ENCODE measurements at places on chromosomes 3 and 15.

- no peak for DNase-seq
Observed at GRCh38 chr3:124760601-124761000, 30.3 kb downstream of the UMPS start.

DNA sequence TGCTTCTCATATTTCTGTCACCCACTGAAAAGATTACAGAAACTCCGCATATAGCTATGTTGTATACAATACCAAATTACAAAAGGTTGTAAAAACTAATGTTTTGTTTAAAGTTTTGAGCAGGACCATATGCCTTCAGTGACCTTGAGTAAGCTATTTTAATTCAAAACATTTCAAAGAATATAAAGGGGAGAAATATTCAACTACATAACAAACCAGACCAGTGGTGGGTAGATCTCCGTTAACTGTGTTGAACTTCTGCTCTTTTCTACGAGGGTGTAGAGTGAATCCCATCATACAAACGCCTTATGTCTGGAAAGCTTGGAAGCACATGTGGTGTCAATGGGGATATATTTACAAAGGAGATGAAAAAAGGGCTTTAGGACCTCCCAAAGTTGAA is 68.4 kb upstream of the NR2F2 start:
- DNase-seq: no peak

GRCh38 chr3:122784436-122784835 is 9.2 kb downstream of the HSPBAP1 start:
- no peak for DNase-seq

GRCh38 chr3:46693892-46694226 is 380 bp upstream of the ALS2CL start:
- no peak for DNase-seq

DNA sequence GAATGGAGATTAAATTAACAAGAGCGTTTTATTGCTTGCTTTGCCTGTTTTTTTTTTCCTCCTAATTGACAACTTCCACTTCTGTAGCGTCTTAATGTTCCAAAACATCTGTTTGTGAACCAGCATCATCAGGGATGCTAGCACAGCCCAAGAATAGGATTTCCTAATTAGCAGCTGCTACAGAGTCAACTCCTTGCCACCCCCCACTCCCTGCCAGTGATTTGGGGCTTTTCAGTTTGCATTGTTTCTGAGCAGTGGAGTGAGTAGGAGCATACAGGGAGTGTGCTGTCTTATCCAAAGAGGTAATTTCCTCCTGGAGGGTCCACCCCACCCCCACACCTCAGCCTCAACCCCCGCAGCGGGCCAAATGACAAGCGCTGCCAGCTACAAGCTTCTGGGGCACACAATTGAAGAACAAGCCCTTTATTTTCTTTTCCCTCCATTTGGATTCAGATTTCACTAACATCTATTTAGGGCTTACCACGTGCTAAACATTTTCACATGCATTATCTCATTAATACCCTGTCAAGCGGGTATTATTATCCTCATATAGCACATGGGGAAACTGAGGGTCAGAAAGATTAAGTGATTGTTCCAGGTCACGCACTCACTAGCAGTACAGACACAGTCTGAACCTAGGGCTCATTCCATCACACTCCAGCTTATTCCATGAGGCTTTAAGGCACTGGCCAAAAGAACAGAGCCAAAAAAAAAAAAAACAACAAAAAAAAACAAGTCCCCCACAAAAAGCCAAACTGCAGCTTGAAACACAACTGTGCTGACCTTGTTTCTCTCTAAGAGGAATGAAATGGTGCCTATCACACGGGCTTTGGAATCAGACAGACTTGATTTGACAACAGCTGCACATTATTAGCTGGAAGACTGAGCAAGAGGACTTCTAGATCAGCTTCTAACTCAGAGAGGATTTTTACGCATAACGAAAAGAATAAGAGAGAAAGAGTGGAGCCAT is 16.4 kb downstream of the HEG1 start:
- DNase-seq: no peak

DNA sequence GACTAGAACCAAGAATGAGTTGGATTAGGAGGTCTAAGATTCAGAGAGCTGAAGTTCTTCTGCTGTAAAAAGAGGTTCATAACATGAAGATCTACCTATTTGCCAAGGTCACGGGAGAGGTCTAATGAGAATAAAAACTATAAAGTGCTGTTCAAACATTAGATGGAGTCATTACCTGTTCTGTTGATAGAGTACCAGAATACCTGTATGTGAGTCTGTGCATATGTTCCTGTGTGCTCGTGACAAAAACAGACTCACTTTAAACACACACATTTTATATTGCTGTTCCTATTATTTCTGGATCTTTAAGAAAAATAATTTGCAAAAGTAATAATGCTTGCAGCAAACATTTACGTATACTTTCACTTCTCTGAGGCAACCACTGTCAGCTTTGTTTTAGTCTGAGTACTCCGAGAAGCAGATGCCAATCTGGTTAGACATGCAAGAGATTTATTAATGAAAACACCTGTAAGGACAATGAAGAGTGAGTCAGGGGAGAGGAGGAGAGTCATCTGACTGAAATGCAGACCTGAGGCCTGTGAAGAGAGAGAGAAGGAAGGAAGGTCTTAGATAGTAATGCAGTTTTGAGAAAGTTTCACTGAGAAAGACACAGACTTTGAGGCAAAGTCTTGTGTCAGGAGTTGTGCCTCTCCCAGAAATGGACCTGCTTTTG is 221.2 kb downstream of the SQOR start:
- no peak for DNase-seq

DNA sequence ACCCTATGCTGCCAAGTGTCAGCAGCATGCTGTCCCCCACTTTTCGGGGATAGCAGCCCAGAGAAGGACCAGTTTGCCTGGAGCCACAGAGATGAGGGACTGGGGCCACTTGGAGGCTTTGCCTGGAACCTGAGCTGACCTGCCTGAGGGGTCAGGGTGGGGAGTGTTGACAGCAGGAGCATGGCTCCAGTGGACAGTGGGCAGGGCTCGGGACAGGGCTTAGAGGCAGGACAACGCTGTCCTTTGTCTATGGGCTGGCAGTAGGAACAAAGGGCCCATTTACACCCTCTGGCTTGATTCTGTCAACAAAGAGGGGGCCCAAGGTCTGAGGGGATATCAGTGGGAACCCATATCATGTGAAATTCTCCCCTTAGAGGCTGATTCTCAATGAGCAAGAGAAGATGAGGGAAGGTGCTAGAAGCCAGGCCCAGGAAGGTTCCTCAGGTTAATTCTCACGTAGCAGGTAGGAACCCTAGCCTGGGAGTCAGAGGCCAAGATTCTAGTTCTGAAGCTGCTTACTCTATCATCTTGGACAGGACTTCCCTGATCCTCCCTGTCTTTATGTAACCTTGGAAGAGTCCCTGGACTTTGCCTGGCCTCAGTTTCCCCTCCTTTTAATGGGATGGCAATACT is 29.7 kb upstream of the HHATL start:
- no peak for DNase-seq

GRCh38 chr3:175356899-175357324 is 497.8 kb downstream of the NAALADL2 start:
- DNase-seq: no peak

DNA sequence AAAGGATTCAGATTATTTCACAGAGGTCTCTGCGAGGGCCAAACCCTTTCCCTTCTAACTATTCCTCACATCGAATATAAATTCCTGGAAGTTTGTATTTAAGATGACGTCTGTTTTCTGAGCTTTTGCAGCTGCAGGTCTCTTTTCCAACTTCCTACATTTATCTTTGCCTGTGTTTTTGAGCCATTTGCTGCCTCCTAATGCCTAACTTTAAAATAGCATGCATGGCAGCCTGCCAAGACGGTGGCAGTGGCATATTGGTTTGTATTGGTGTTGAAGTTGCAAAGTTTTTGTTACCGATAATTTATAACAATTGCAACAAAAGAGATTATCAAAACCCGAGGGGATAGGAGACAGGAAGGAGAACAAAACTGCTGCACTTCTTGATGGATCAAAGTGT is 187.1 kb upstream of the DNAJC19 start:
- DNase-seq: no peak

Measured in stimulated activated CD8-positive, alpha-beta memory T cell treated with anti-CD3 and anti-CD28 coated beads, Interleukin-2, amount 100 ng/mL, for 1 hour (primary cell).